ENCODE measurements at places on chromosomes 3 and 15. TPM values are rescaled to one million over a fixed set of nuclear protein-coding genes. Genes with fewer than 3 reads are reported as not detected.
A peak's percentile ranks its signal among the peaks of the same experiment; 100 is the strongest.

GOLGA6L25 gene
- not detected for total RNA-seq

NUP210 gene
- 141 TPM for total RNA-seq

DNA sequence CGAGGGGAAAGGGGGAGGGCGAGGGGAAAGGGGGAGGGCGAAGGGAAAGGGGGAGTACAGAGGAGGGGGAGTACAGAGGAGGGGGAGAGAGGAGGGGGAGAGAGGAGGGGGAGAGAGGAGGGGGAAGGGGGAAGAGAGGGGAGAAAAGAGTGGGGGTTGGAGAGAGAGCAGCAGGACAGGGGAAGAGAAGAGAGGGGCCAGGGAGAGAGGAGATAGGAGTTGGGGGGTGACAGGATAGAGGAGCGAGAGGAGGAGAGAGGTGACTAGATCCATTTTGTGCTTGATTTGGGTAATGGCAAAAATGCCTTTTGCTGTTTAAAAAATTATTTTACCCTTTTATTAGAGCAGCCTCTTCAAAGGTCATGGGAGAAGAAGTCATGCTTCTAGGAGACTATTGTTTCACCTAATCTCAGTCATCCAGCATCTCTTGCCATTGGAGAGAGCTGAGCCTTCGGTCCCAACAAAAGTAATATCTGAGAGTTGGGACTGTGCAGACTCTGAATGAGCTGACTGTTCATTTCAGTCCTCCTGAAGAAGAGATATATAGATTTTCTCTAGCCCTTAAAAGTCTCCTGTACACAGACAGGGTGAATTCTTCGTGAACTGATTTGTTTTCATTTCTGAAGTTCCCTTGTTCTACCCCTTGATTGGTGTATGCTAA lies 15.1 kb upstream of the TOP2B start:
- H3K4me1 ChIP-seq, result no peaks in the 10 kb centered on the region
- DNase-seq, result no peak
- H3K4me3 ChIP-seq, result no peak overlapping the region

DNA sequence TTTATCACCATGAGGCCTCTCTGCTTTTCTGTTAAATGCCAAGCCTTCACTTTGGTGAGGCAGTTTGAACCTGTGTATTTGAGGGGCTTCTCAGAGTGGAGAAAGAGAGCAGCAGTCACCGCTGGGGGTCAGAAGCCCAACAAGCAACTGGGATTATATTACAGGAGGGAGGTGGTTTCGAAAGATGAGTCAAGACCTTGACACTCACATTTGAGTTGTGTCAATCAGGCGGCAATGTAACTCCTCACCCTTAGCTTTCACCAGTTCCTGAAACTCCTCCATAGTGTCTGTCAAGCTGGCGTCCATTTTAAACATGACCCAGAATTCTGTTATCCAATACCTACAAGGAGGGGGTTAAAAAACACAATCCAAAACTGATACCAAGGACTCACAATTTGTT lies 46.5 kb downstream of the RASGRP1 start:
- no peak for DNase-seq
- no peaks in the 10 kb centered on the region for H3K27me3 ChIP-seq
- H3K4me1 ChIP-seq, result peaks cover 31% of the 10 kb centered on the region
- peaks cover 8% of the 10 kb centered on the region for H3K36me3 ChIP-seq
- H3K27ac ChIP-seq, result peak overlapping the region; percentile 86
- H3K4me3 ChIP-seq, result no peak overlapping the region

GRCh38 chr3:156865732-156866131 lies 39.6 kb downstream of the LEKR1 start:
- no peak for DNase-seq
- no peak overlapping the region for H3K4me3 ChIP-seq
- no peak overlapping the region for H3K27ac ChIP-seq
- H3K36me3 ChIP-seq, result no peaks in the 10 kb centered on the region
- H3K27me3 ChIP-seq, result no peaks in the 10 kb centered on the region
- H3K4me1 ChIP-seq, result no peaks in the 10 kb centered on the region

GRCh38 chr3:179236669-179237301 lies 14.1 kb downstream of the KCNMB3 start:
- H3K27me3 ChIP-seq, result no peaks in the 10 kb centered on the region
- H3K4me1 ChIP-seq, result peaks cover 3% of the 10 kb centered on the region
- H3K27ac ChIP-seq, result peak overlapping the region; percentile 37
- peaks cover 39% of the 10 kb centered on the region for H3K36me3 ChIP-seq
- no peak overlapping the region for H3K4me3 ChIP-seq

DNA sequence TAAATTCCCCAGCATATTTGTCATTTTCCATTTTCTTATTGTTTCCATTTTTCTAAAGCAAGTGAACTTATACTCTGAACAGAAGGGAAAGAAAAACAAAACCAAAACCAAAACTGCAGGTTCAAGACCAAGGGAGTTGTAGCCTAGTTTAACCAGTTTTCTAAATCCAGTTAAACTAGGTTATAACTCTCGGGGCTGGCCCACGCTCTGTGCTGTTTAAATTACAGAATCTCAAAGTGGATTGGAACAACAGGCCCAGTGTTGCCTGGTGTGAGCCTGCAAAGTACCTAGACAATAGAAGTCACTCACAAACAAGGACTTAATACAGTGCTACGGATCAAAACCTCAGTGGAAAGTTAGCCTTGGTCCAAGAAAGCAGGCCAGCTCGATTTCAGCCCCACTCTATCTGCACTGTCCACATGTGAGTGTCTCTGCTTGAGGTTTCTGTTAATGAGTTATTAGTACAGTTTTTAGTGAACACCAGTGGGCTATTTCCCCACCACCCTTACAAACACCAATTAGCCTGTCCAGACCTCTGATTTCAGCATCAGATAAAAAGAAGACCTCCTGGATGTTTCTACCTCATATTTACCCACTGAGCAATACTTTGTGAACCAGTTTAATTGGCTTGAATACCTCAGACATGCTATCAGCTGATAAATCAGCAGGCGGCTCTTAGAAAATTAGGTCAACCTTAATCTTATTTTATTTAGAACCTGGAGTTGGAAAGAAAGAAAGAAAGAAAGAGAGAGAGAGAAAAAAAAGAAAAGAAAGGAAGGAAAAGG lies 93.8 kb upstream of the PDZRN3 start:
- no peak overlapping the region for H3K4me3 ChIP-seq
- no peak overlapping the region for H3K27ac ChIP-seq
- no peaks in the 10 kb centered on the region for H3K36me3 ChIP-seq
- H3K27me3 ChIP-seq, result peaks cover 1% of the 10 kb centered on the region
- DNase-seq, result no peak

GRCh38 chr3:123808812-123809211 lies 75.3 kb downstream of the MYLK start:
- H3K27me3 ChIP-seq, result no peaks in the 10 kb centered on the region
- no peaks in the 10 kb centered on the region for H3K36me3 ChIP-seq
- H3K4me1 ChIP-seq, result no peaks in the 10 kb centered on the region
- no peak overlapping the region for H3K4me3 ChIP-seq

GRCh38 chr3:159448902-159449301 lies 539.7 kb upstream of the IL12A start:
- H3K36me3 ChIP-seq, result no peaks in the 10 kb centered on the region
- H3K27me3 ChIP-seq, result no peaks in the 10 kb centered on the region
- DNase-seq, result no peak
- H3K4me3 ChIP-seq, result no peak overlapping the region

- peaks cover 59% of the 10 kb centered on the region for H3K4me1 ChIP-seq
- peaks cover 8% of the 10 kb centered on the region for H3K36me3 ChIP-seq
- no peak for DNase-seq
Observed at GRCh38 chr3:52286777-52287110, 884 bp upstream of the GLYCTK start.

GRCh38 chr3:194949592-194949991 lies 263.9 kb downstream of the FAM43A start:
- DNase-seq, result no peak
- H3K36me3 ChIP-seq, result no peaks in the 10 kb centered on the region
- no peak overlapping the region for H3K27ac ChIP-seq
- H3K27me3 ChIP-seq, result no peaks in the 10 kb centered on the region
- peaks cover 8% of the 10 kb centered on the region for H3K4me1 ChIP-seq
